ENCODE measurements at places on chromosomes 11 and 22. TPM values are rescaled to one million over a fixed set of nuclear protein-coding genes. Genes with fewer than 3 reads are reported as not detected.

DNA sequence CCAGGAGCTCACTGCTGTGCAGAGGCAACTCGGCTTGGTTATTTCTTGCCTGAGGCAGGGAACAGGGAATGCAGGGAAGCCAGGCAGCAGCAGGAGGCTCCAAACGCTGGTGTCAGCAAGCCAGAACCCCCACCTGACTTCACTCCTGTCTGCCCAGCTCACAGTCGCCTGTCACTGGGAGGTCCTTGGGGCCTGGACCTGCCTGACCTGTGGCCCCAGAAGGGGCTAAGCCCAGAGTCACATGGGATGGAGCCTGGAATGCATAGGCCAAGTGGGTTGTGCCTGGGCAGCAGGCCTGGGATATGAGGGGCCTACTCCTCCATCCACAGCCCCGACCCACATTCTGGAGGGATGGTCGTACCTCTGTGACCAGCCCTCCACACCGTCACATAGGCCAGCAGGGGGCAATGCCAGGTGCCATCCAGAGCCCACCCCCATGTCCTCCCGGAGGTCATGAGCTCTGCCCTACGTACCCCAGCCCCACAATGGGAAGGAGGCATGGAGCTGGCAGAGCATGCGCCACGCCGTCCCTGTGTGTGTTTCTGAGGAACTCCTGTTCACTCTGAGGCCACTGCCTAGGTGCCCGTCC lies 5.2 kb downstream of the RASSF7 start:
- no peak for ATAC-seq

The MS4A4E gene
- total RNA-seq, result 0.64 TPM

DNA sequence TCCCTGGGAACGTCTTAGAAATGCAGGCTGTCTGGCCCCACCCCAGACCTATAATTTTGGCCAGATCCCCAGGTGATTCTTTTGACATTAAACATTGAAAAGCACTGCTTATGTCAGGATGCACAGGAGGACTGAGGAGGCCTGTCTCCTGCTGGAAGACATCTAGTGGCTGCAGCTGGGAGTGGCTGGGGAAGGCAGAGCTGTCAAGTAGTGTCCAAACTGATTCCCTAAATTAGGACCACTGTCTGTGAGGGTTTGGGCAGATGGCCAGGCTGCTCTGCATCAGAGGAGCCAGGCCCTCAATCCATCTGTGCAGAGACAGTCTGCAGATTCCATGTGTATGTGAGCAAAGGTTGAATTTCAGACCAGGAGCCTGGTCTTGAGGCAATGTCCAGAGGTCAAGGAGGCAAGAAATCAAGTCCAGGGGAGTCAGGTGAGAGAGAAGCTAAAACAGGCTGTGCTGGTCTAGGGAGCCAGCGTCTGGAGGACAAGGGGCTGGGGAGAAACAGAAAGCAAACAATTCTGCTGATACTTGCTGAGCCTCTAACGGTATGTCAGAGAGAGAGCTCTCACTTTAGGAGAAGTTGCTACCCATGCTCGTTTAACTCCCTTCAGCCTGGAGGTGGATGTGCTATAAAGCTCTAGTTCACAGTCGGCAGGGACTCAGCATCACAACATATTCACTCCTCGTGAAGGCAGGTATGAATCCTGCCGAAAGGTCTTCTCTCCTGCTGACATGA lies 15.3 kb upstream of the SYTL2 start:
- no peak for ATAC-seq

The OR52A1 gene
- total RNA-seq, result not detected

GRCh38 chr11:89168396-89168795 lies 9.3 kb upstream of the TYR start:
- no peak for ATAC-seq

The GRAP2 gene
- 0.92 TPM for total RNA-seq

- no peak for ATAC-seq
Observed at GRCh38 chr11:23769214-23769613, 727.6 kb upstream of the LUZP2 start.

GRCh38 chr11:76637491-76638269 lies 32.9 kb downstream of the LRRC32 start:
- ATAC-seq, result peak; percentile 54

The MPPED2 gene
- 0.72 TPM for total RNA-seq

GRCh38 chr11:46642627-46643335 lies 25.4 kb downstream of the ATG13 start:
- ATAC-seq, result no peak

DNA sequence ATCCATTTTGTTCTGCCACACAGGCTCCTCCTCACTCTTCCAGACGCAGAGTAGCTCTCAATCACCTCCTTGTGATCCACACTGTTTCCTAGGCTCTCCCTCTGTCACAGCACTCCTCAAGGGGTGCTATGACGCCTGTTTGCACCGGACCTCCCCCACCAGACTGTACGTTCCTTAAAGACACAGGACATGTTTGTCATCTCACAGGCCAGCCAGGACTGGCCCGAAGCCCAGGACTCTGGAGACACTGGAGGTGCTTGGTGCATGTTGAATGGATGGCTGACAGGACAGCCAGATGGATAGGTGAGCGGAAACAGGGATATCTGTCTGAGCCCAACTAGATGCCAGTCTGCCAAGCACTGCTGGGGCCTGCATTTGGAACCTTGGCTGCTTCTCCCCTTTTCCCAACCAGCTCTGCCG lies 13.6 kb downstream of the PLA2G6 start:
- peak; percentile 54 for ATAC-seq

- ATAC-seq, result no peak
Observed at GRCh38 chr11:47233051-47233450, 15.6 kb downstream of the ACP2 start.

- no peak for ATAC-seq
Observed at GRCh38 chr22:36384766-36385481, 2.8 kb downstream of the MYH9 start.

The PAFAH1B2 gene
- 50.9 TPM for total RNA-seq

The PARVB gene
- 6.7 TPM for total RNA-seq

The NRXN2 gene
- 0.12 TPM for total RNA-seq

DNA sequence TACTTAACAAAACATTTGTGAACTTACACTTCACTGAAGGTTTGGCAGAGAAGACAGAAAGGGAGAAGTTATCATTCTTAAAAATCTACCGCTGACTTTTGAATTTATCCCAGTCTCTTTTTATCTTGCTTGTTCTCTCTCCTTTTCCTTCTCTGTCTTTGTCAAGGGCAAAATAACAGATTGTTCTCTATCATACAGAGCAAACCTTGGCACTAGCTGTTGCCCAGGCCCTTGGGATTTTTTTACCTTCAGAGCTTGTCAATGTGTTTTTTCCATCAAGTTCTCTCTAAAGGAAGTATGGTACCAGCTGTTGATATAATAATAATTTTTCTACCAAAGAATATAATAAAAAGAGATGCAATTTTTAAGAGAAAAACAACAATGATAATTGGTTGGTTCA lies 67.2 kb downstream of the PPME1 start:
- no peak for ATAC-seq

DNA sequence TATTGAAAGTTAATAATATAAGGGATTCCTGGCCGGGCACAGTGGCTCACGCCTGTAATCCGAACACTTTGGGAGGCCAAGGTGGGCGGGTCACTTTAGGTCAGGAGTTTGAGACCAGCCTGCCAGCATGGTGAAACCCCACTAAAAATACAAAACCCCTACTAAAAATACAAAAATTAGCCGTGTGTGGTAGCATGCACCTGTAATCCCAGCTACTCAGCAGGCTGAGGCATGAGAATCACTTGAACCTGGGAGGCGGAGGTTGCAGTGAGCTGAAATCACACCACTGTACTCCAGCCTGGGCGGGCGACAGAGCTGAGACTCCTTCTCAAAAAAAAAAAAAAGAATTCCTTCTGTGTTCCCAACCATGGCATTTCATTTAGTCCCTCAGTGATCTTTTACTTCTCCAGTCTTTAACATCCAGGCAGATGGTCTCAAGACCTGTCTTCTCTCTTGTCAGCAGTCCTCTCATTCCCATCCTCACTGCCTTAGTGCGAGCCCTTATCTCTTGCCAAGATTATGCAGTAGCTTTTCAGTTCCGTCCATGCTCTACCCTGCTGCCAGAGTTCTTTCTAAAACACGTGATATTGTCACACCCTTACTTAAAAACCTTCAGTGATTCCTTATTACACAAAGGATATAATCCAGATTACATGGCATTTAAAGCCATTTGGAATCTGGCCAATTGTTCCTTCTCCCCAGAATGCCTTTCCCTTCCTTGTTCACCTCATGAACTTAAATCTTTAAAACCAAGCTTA lies 17.9 kb downstream of the RTN3 start:
- ATAC-seq, result peak; percentile 86

- ATAC-seq, result no peak
Observed at GRCh38 chr11:120977266-120978137, 46.4 kb upstream of the TBCEL start.

The MMP3 gene
- total RNA-seq, result 0.56 TPM

The SLC17A6 gene
- total RNA-seq, result not detected

The KCNJ1 gene
- total RNA-seq, result not detected

- no peak for ATAC-seq
Observed at GRCh38 chr11:87081358-87081757, 43.6 kb downstream of the TMEM135 start.

DNA sequence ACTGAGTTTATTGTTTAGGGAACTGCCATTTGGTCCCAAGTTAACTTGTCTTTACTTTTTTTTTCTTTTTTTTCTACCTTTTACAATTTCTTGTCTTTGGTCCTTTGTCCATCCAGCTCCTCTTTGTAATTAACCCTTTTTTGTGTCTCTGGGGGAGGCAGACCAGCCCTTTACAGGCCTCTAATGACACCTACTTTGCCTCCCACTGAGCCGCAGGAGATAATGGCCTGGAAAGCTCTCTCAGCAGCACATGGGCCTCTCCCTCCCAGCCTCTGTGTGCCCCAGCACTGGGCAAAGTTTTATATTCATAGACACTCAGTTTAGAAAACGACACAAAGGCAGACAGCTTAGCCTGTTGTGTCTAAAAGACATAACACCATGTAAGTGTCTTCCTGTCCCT lies 480.4 kb downstream of the SOX6 start:
- no peak for ATAC-seq

The C22orf15 gene
- total RNA-seq, result not detected

- peak; percentile 16 for ATAC-seq
Observed at GRCh38 chr22:29152045-29152953, 53.4 kb upstream of the EMID1 start.

DNA sequence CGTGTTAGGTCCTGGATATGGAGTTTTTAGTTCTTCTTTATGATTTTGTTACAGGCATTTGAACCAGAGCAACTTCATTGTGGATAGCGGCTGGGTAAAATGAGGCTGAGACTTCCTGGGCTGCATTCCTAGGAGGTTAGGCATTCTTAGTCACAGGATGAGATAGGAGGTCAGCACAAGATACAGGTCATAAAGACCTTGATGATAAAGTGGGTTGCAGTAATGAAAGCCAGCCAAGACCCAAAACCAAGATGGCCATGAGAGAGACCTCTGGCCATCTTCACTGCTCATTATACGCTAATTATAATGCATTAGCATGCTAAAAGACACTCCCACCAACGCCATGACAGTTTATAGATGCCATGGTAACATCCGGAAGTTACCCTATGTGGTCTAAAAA lies 23.4 kb upstream of the CLMP start:
- ATAC-seq, result no peak

GRCh38 chr11:59833602-59834001 lies 11.7 kb downstream of the CBLIF start:
- ATAC-seq, result no peak

GRCh38 chr11:66292543-66293332 lies 1.0 kb downstream of the TMEM151A start:
- no peak for ATAC-seq

DNA sequence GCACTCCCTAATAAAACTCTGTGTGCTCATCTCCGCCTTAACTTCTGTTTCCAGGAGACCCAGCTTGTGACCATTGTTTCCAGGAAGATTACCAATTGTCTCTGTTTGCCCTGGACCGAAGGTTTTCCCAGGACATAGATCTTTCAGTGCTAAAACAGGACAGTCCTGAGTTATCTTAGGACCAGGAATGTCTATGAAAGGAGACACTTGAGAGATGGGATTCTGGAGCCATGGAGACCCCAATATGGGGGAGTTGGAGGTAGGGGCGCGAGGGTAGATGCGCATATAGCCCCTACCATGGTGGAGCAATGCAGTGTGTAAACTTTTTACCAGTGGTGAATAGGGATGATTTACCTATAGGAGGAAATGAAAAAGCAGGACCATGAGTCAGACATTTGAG lies 10.2 kb upstream of the PRAME start:
- no peak for ATAC-seq

The SBF1 gene
- total RNA-seq, result 55.0 TPM

GRCh38 chr11:66543263-66544107 lies 2.4 kb downstream of the ZDHHC24 start:
- peak; percentile 14 for ATAC-seq

The H19 gene
- 6.5 TPM for total RNA-seq

The GRM5 gene
- total RNA-seq, result not detected

GRCh38 chr11:130428316-130429119 lies at the start of gene ADAMTS8:
Gene ADAMTS8, minus strand, starts transcription at chr11:130428609. Its CDS starts 323 bp downstream, at chr11:130428286.
- no peak for ATAC-seq

- ATAC-seq, result no peak
Observed at GRCh38 chr11:353179-353873, 16.0 kb upstream of the B4GALNT4 start.
